Fibroblast of lung (primary cell): ENCODE measurements at places on chromosomes 2 and 18.

- DNase-seq = no peak
Observed at GRCh38 chr2:46870051-46870839, 45.4 kb downstream of the MCFD2 start.

DNA sequence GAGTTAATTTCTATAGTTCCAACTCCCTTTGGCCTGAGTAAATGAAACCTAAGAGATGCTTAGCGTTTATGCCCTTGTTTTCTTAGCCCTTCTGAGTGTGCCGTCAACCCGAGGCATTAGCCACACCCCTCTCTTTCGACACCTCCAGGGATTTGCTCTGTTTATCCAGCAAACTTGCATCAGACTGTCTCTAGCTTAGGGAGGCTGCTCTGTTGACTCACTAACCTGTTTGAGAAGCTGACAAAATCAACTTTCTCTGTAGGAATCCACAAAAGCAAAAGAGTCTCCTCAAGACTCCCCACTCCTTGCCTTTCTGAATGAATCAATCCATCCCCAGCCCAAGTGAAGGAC lies 317.6 kb downstream of the TNS1 start:
- peak; percentile 82 for DNase-seq

GRCh38 chr2:209663656-209664055 lies 108.0 kb upstream of the UNC80 start:
- DNase-seq = peak; percentile 5

DNA sequence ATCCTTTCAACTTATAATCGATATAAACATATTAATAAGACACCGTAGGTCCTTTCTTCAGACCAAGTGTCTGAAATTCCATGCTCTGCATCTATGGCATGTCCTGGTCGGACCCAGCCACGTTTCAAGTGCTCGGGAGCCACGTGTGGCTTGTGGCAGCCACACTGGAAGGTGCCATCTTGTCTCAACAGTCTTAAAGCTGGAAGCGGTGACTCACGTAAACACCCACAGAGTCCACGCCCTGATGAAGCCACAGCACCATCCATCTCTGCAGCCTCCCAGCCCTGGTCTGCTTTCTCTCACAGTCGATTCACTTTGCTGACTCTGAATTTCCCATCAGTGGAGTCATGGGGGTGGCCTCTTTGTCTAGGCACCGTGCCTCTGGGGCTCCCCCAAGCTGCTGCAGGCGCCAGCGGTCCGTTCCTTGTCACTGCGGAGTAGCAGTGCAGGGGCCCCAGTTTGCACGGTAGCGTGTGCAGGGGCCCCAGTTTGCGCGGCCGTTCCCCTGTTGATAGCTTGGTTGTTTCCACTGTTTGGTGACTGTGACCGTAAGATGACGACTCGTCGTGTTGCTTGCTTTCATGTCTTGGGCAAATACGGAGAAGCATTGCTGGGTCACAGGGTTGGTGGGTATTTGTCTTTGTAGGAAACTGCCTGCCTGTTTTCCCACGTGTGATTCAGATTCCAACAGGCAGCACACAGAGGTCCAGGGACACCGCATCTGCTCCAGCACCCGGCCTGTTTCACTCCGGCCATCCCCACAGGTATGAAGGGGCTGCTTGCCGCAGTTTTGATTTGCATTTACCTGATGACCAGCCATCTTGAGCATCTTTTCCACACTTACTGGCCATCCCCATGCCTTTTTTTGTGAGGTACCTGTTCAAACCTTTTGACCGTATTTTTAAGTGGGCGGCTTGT lies 240.3 kb downstream of the HDAC4 start:
- DNase-seq = no peak

- peak; percentile 50 for DNase-seq
Observed at GRCh38 chr18:23626451-23627279, 36.0 kb downstream of the ANKRD29 start.

GRCh38 chr18:12295389-12296086 lies 12.5 kb upstream of the TUBB6 start:
- peak; percentile 62 for DNase-seq

GRCh38 chr18:21404426-21404825 lies 162.4 kb downstream of the GREB1L start:
- no peak for DNase-seq

GRCh38 chr2:186407611-186408010 lies 78.4 kb upstream of the ZC3H15 start:
- no peak for DNase-seq

DNA sequence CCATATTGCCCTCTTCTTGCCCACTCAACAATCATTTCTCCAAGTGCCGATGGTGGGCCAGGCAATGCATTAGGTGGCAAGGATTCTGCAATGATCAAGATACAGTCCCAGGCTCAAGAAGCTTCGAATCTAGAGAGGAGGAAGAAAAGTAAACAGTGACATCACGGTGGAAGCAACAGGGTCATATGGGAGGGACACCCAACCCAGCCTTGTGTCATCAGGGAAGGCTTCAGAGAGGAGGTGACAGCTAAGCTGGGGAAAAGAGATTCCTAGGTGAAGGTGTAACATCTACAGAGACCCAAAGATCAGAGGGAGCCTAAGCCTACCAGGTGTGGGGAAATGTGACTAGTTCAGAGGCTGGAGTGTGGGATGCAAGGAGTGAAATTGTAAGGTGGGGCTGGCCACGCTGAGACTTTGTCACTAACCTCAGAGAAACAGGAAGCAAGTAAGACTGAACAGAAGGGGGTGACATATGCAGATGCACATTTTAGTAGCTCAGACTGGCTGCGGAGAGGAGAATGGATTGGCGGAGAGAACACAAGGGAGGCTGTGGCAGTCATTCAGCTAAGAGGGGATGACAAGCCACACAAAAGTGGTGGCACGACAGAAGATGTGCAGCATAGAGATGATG lies 104.9 kb downstream of the ANKRD44 start:
- DNase-seq = no peak

- peak; percentile 57 for DNase-seq
Observed at GRCh38 chr18:8654503-8655451, 45.5 kb downstream of the RAB12 start.

- DNase-seq = peak; percentile 71
Observed at GRCh38 chr18:74689251-74689650, 91.6 kb downstream of the ZNF407 start.

GRCh38 chr2:79564065-79564464 lies 51.2 kb downstream of the CTNNA2 start:
- DNase-seq = no peak

DNA sequence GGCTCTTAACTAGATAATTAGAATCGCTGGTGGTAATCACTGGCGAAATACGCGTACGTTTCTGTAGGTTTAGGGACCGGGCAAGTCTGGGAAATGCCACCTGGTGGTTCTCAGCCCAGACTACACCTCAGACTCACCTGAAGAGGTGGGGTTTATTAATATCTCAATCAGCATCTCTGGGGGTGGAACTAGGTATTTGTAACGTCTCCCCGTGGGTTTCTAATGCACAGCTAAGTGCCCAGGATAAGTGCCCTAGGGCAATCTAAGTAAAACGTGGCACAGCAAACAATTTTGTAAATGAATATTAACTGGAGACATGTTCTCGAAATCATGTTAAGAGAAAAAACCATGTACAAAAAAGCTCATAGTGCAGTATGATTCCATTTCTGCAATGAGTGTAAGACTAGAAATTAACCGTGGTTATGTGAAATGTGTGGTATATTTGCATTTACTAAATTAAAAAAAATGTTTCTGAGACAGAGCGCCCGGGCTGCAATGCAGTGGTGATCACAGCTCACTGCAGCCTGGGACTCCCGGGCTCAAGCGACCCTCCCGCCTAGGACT lies 760 bp upstream of the CNOT11 start:
- DNase-seq = no peak

- DNase-seq = no peak
Observed at GRCh38 chr2:104318001-104318665, 535.8 kb upstream of the POU3F3 start.

- DNase-seq = no peak
Observed at GRCh38 chr2:168514692-168515091, 58.6 kb downstream of the CERS6 start.

DNA sequence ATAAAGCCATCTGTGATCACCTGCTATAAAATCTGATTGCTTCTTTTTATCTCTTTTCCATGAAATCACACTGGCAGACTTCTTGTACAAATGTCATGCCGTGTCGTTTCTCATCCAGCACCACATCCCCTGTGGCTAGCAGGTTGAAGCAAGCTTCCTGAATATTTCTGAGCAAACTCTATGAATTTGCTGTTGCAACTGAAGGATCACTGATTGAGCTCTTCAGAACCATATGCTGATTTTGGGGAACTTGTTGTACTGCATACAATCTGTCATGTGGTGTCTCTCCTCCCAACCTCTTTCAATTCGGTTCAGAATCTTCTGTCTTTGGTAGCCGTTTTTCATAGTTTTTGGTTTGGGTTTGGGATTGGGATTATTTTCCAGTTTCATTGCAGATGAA lies 57.7 kb upstream of the RBMS1 start:
- no peak for DNase-seq

DNA sequence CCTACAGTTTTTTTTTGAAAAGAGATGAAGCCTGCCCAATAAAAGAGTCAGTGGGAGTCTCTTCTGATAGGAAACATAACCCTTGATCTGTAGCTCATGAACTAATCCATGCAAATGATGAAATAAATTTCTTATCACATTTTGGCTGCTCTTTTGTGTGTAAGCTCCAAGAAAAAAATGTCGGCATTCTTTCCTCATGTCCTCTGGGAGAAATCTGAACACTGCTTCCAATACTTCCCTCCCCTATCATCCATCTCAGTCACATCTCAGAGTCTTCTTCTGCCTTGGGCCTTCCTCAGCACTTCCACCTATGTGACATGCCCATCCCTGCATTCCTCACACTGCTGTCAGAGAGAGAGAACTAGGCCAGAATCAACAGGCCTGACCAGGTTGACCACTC lies 395.7 kb upstream of the ST6GAL2 start:
- DNase-seq = no peak

GRCh38 chr2:211328126-211328525 lies 771.7 kb downstream of the CPS1 start:
- DNase-seq = no peak

DNA sequence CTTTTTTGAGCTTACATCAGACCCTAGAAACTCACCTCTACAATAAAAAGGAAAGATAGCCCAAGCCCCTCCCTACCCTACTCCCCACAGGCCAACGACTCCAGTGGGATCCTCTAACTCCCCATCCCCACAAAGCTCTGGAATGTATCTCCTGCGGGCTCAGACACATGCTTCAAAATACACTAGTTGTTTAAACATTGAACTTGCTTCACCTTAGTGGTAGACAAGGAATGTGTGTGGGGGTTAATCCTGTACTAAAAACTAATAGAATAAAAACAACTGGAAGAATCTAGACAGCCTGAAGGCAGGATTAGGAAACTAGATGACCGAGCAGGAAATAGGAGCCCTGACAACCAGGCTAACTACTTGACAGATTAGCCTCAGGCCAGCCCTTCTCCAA lies 211.5 kb downstream of the SUCLG1 start:
- DNase-seq = no peak

GRCh38 chr2:176175709-176176607 lies 12.5 kb upstream of the HOXD1 start:
- DNase-seq = peak; percentile 70

DNA sequence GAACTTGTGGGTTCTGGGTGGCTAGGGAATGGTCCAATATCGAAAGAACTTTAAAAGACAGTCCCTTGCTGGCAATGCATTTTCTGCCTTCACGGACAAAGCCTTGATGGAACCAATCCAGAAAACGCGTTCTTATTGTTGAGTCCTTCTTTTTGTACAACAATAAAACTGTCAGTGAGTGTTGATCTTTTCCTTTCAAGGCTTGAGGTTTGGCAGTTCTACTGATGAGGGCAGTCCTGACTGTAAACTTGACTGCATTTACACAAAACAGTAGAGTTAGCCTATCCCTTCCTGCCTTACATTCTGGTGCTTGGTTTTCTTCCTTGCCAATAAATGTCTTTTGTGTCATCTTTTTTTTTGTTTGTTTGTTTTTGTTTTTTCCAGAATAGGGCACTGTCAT lies 2.5 kb upstream of the UGT1A7 start:
- DNase-seq = no peak

DNA sequence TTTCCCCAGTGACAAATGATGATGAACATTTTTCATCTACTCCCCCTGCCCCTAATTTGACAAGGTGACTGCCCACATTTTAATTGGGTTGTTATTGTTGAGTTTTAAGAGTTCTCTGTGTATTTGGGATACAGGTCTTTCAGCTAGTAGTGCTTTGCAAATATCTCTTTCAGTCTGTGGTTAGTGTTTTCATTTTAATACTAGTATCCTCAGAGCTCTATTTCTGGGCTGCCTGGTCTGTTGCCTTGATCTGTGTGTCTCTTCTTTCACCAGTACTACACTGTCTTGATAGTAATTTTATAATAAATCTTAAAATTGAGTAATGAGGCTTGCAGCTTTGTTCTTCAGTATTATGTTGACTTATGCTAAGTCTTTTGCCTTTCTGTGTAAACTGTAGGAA lies 19.7 kb downstream of the EIF5B start:
- DNase-seq = no peak

GRCh38 chr2:225379856-225380255 lies 19.7 kb upstream of the NYAP2 start:
- DNase-seq = no peak

GRCh38 chr2:67840460-67841068 lies 222.2 kb downstream of the C1D start:
- peak; percentile 67 for DNase-seq

DNA sequence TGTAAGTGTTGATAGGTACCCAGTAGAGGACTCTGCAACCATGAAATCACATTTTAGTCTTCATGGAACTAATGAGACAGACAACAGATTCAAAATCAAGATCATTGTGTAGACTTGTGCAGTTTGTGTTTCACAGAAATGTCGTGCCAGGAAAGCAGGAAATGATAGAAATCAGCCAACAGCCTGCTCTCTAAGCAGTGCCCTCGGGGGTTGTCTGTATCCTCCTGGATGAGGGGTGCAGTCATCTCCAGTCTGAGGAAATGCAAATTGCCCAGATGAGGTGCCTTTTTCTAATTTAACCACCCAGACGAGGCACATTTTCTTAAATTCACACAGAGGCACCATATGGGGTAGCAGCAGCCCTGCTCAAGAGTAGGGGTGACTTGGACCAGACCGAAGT lies 663.1 kb downstream of the XIRP2 start:
- no peak for DNase-seq

- DNase-seq = peak; percentile 49
Observed at GRCh38 chr18:73153271-73153670, 285.5 kb upstream of the NETO1 start.

DNA sequence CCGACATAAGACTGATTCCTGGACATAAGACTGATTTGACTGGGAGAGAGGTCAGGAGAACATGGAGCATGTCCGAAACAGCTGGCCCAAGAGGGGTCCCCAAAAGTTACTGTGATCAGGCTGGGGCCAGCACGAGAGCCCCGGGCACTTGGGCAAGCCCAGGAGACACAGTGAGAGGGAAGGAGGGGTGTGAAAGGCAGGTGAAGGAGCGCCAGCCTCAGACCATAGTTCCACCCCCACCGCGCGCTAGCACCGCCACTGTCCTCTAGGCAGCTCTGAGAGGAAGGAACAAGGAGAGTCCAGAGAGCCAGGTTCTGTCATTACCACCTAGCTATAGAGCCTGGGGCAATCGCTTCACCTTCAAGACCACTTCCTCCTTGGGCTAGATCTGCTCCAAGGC lies 78.2 kb upstream of the DAPL1 start:
- DNase-seq = no peak

DNA sequence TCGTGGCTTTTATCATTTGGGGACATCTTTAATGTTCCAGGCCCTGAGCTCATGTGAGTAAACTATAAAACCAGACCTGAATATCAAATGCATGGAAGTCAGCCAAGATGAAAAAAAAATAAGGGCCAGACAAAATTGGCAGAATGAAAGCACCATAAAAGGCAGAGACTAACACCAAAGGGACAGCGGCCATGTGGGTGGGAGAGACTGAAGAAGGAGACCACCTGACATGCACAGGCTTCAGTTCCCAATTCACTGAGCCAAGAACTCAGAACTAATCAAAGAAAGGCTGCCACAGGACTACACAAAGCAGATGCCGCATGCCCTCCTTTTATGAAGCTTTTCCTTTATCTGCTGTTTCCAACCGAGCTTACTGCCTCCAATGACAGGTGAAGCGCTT lies 267.1 kb downstream of the RAD51AP2 start:
- DNase-seq = no peak
